ENCODE measurements at places on chromosomes 1 and 21. TPM values are rescaled to one million over a fixed set of nuclear protein-coding genes. Genes with fewer than 3 reads are reported as not detected.

The ACOT11 gene
- 0.59 TPM for total RNA-seq

The LCE6A gene
- not detected for total RNA-seq

The DHDDS gene
- total RNA-seq = 48.6 TPM

The LCE2B gene
- total RNA-seq = not detected

The S100A1 gene
- total RNA-seq = not detected

The HSPG2 gene
- total RNA-seq = 41.5 TPM

The ADGRL2 gene
- total RNA-seq = 18.9 TPM

The ZSWIM5 gene
- total RNA-seq = 0.17 TPM

The HHIPL2 gene
- 0.17 TPM for total RNA-seq

The ECM1 gene
- 44.6 TPM for total RNA-seq

The LCE2A gene
- not detected for total RNA-seq

The OPTC gene
- total RNA-seq = not detected

The MTARC1 gene
- total RNA-seq = 1.7 TPM

The SYTL1 gene
- 0.89 TPM for total RNA-seq

The PAQR6 gene
- total RNA-seq = 0.34 TPM

The ASAP3 gene
- 25.6 TPM for total RNA-seq

The HMGCS2 gene
- not detected for total RNA-seq

The BTBD19 gene
- 1.8 TPM for total RNA-seq

The IKBKE gene
- total RNA-seq = 10.9 TPM

The DMBX1 gene
- total RNA-seq = not detected

The KRTAP8-1 gene
- total RNA-seq = not detected

The LCE1E gene
- not detected for total RNA-seq

The OR2G6 gene
- not detected for total RNA-seq

The NKAIN1 gene
- 0.15 TPM for total RNA-seq

The FCN3 gene
- not detected for total RNA-seq

The FAM177B gene
- total RNA-seq = not detected

The SLC30A2 gene
- total RNA-seq = not detected

The MUL1 gene
- 24.1 TPM for total RNA-seq

The DISP1 gene
- 3.0 TPM for total RNA-seq

The ZNF691 gene
- total RNA-seq = 10.6 TPM

The SOX13 gene
- total RNA-seq = 5.6 TPM

The ALPL gene
- total RNA-seq = 7.2 TPM

The KLF18 gene
- not detected for total RNA-seq

The CYP4Z1 gene
- not detected for total RNA-seq

The CASZ1 gene
- total RNA-seq = 0.30 TPM

The TMEM201 gene
- 9.2 TPM for total RNA-seq

The TCP10L gene
- total RNA-seq = not detected

The FAM167B gene
- 0.30 TPM for total RNA-seq

The ACAP3 gene
- 27.6 TPM for total RNA-seq

The SMIM1 gene
- 10.9 TPM for total RNA-seq

The ZNF697 gene
- 4.9 TPM for total RNA-seq

The CRP gene
- total RNA-seq = not detected

The E2F2 gene
- 3.3 TPM for total RNA-seq

The CTTNBP2NL gene
- total RNA-seq = 12.9 TPM

The EPHA10 gene
- not detected for total RNA-seq

The POU2F1 gene
- total RNA-seq = 2.0 TPM

The TCHHL1 gene
- total RNA-seq = not detected

The S100PBP gene
- 12.5 TPM for total RNA-seq

The ESPN gene
- total RNA-seq = not detected

The PTPN7 gene
- total RNA-seq = not detected
